ENCODE measurements at places on chromosomes 12 and 14.
A peak's percentile ranks its signal among the peaks of the same experiment; 100 is the strongest.

DNA sequence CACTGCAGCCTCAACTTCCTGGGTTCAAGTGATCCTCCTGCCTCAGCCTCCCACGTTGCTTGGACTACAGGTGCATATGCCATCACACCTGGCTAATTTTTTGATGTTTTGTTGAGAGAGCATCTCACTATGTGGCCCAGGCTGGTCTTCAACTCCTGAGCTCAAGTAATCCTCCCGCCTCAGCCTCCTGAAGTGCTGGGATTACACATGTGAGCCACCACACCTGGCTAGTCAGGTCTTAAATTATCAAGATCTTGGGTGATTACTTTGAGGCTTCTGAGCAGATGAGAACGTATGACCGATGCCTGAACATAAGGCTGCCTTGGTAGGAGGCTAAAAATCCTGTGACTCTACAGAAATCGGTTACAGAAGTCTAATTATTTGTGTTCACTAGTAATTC lies 53.0 kb upstream of the FRS2 start:
- no peak for DNase-seq

- DNase-seq = no peak
Measured at GRCh38 chr14:68696266-68696665, 96.6 kb downstream of the ZFP36L1 start.

GRCh38 chr12:116551952-116552772 lies 7.0 kb upstream of the MAP1LC3B2 start:
- no peak for DNase-seq

DNA sequence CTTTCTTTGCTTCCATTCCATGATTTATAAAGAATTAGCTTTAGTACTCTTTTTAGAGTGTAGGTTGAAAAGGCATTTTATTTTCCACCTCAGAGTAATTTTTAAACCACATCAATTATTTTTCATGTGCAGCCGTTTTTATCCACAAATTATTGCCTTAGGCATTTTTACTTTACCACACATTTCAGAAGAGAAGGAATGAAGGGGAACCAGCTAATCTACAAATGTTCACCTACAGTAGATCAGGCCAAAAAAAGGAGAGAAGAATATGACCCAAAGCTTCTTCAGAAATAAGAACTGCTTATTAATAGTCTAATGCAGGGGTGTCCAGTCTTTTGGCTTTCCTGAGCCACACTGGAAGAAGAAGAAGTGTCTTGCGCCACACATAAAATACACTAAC lies 19.8 kb upstream of the NTN4 start:
- no peak for DNase-seq

- DNase-seq = no peak
Measured at GRCh38 chr12:93042684-93043083, 113.6 kb upstream of the EEA1 start.

GRCh38 chr14:30484976-30485375 lies 74.0 kb upstream of the G2E3 start:
- DNase-seq = no peak

- DNase-seq = peak; percentile 60
Measured at GRCh38 chr12:50620109-50620977, 115.6 kb downstream of the DIP2B start.

- no peak for DNase-seq
Measured at GRCh38 chr12:1977588-1977987, 26.7 kb downstream of the DCP1B start.

DNA sequence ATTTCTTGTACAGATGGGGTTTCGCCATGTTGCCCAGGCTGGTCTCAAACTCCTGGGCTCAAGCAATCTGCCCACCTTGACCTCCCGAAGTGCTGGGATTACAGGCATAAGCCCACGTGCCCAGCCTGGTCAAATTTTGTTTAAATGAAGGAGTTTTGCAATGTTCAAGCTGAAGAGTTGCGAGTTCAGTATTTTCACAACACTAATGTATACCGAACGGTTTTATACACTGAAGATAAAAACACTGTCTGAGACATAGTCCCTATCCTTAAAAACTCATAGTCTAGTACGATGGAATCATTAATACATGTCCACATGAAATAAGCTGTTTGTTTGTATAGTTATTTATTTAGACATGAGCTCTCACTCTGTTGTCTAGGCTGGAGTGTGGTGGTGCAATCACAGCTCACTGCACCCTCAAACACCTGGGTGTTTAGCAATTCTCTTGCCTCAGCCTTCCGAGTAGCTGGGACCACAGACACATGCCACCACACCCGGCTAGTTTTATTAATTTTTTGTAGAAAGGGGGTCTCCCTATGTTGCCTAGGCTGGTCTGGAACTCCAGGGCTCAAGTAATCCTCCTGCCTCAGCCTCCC lies 15.4 kb downstream of the TRAPPC6B start:
- DNase-seq = no peak

All from amniotic stem cell (primary cell).